ENCODE measurements at places on chromosomes 2 and 18. TPM values are rescaled to one million over a fixed set of nuclear protein-coding genes. Genes with fewer than 3 reads are reported as not detected.

GRCh38 chr2:165003443-165004130 is 48.3 kb upstream of the SLC38A11 start:
- no peak for DNase-seq

DNA sequence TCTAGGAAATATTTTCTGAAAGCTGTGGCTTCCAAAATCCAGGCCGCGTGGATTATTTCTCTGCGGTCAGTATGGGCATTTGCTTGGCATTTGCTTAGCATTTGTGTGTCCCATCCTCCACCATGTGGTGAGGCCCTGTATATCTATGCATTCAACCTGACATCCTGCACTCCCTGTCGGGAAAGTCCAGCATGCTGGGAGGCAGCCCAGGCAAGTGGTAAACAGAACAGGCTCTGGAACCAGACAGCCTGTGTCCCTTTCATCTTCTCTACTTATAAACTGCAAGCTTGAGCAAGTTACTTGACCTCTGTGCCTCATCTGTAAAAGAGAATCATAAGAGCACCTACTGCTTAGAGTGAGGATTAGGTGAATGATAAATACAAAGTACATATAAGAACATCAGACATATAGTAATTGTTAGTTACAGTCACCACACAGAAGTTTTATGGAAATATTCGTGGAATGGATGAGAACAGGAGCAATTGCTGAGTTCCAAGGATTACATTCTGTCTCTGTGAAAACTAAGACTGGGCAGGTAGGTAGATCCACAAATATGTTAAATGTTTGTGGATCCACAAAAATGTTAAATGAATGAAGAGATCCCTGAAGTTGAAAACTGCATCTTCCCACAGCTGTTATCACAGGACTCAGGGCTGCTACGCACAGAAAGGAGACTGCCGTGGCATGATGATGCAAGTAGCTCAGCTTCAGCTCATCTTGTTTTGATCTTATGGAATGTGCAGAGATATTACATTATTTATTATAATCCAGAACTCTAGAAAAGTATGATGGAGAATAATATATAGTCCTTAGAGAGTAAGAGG is 317.0 kb upstream of the MMADHC start:
- no peak for DNase-seq

DNA sequence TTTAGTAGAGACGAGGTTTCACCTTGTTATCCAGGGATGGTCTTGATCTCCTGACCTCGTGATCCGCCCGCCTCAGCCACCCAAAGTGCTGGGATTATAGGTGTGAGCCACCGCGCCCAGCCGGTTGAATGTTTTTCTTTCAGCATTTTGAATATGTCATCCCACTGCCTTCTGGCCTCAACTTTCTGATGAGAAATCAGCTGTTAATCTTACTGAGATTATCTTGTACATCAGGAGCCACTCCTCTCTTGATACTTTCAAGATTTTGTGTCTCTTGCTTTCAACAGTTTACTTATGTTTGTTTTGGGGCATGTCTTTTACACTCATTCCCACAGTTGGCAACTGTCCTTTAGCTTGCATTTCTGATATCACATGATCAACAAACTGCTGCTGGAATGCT is 46.3 kb downstream of the CCDC150 start:
- no peak for DNase-seq

DNA sequence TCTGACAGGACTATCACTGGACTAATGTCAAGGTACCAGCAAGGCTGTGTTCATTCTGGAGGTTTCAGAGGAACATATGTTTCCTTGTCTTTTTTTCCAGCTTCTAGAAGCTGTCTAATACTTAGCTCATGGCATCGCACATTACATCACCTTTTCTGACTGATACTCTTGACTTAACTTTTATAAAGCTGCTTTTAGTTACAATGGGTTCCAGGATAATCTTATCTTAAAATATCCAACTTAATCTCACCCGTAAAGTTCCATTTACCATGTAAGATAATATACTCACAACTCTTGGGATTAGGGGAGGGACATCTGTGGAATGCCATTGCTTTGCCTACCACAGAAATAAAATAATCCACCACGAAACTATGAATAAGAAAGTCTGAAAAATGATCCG is 394.2 kb downstream of the CDH19 start:
- no peak for DNase-seq

- DNase-seq: no peak
These were observed 44.5 kb upstream of the EGR4 start for GRCh38 chr2:73337828-73338227.

DNA sequence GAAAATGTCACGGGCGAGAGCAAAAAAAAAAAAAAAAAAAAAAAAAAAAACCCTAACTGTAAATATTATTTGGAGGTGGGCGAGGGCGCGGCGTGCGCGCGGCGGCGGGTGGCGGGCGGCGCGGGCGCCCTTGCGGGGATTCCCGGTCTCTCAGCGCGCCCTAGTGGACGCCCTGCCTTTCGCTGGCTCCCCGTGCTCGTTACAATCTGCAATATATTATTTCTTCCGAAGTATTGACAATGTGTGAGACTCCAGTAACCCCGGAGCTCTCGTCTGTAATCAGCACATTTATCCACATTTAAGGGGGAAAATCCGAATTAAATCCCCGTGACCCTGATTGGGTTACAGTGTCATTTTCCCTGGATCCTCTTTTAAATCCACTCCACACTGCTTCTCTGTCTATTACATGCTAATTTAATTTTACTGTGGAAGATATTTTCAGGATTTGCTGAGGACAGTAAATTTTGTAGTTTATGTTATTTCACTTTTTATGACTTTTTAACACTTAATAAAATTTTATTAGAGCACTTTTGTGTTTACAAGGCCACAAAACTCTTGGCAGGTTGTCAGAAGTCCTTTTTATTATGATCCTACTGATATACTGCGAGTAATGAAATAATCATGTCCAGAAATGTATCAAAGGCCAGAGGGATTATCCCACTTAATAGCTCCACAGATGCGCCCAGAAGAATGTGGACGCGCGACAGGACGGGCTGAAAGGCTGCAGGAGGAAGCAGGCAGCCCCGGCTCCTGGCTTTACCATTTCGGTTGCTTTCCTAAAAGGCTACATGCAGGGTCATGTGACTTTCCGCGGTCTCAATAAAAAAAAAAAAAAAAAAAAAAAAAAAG is 369.1 kb downstream of the MTX2 start:
- peak; percentile 78 for DNase-seq

DNA sequence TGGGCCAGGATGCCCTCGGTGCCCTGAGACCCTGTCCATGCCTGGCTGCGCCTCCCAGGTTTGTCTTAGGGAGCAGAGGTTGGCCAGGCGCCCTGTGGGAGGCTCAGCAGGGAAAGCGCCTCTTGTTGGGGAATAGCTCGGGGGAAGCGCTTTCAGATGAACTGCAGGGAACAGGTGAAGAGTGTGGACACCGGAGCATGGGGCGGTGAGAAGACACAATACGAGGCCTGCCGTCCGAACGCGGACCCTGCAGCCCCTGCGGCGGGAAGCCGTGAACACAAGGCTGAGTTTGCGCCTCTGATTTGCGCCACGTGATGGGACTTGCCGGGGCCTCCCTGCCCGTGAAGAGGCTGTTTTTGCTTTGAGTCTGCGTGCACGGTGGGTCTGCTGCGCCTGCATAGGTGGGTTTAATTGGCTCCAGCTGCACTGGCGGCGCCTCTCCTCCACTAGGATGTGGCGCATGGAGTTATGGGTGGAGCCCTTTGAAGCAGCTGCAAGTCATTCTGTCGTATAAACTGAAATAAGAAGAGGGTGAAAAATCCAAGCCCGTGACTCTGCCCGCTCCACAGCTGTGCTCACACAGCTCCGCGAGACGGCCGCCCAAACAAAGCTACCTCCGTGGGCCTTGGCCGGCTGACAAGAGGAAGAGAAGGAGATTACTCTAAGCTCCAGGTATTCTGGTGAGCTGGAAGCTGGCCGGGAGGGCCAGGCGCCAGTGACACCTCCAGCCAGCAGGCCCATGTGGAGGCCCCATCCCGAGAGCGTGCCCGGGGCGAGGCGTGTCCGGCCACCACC is 103.5 kb upstream of the CTDP1 start:
- DNase-seq: no peak

DNA sequence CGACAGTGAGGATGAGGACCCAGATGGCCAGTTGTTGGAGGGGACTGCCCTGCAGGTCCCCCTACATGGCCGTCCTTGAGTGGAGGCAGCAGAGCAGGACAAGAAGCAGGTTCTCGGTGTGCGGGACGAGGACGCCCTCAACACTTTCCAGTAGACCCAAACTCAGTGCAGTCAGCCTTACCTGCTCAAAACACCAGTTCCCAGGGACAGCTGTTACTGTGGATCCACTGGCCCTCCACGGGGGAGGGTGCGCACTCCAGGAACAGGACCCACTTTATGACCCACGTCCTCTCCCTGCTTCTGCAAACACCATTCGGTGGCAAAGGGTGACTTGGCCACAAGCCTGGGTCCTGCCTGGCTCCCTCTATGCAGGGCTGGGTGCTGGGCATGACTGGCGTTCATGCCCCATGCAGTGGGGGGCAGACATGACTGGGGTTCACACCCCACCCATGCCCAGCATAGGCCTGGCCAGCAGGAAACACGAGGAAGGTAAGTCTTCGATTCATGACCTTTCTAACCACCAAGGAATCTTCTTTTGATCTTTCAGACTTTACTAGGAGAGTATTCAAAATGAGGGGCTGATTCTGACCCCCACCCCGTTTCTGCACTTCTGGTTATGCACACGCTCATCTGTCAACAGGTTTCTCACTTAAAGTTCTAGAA is 233.7 kb downstream of the HDAC4 start:
- DNase-seq: no peak

DNA sequence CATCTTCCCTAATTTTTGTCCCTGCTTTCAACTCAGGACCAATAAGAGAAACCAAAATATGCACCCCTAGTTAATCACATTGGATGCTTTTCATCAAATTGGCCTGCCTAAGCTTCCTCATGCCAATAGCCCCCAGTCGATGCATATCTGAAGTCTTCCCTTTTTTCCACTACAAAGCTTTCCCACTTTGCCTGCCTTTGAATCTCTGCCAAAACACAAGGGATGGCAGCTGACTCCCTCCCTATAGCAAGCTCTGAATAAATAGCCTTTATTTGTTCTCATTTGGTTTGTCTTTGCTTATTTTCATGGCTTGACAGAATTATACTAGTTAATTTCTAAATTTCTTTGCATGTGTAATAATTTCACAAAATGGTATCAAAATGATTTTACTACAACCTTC is 621.2 kb downstream of the MBD2 start:
- DNase-seq: no peak

GRCh38 chr2:195575879-195576401 is 81.1 kb upstream of the SLC39A10 start:
- DNase-seq: peak; percentile 94

DNA sequence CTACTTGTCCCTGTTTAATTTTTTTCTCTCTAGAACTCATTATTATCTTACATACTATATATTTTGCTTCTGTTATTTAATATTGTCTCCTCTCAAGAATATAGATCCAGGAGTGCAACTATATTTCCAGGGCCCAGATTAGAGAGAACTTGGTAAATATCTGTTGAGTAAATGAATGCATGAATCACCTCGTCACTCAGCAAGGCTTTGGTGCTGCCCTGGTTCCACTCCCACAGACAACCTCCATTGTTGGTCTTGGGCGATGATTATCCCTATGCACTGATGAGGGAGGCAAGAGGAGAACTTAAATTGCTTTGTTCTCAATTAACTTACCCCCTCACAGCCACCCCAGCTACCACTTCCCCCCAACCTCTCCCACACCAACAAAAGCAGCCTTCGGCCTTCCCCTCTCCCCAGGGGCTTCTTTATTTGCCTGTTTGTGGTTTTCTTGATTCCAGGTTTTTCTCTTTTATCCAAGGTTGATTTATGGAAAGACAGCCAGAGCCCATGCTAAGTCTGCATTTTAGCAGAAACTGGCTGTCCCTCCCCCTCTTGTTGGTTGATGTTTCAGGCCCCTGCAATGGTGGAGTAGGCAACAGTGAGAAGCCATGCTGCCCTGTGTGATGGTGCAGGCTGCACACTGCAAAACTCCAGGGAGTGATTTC is 17.0 kb upstream of the DIPK1C start:
- DNase-seq: no peak

- DNase-seq: no peak
These were observed 11.2 kb downstream of the COPS8 start for GRCh38 chr2:237096911-237097310.

GRCh38 chr2:18837240-18837639 is 247.9 kb upstream of the NT5C1B start:
- no peak for DNase-seq

DNA sequence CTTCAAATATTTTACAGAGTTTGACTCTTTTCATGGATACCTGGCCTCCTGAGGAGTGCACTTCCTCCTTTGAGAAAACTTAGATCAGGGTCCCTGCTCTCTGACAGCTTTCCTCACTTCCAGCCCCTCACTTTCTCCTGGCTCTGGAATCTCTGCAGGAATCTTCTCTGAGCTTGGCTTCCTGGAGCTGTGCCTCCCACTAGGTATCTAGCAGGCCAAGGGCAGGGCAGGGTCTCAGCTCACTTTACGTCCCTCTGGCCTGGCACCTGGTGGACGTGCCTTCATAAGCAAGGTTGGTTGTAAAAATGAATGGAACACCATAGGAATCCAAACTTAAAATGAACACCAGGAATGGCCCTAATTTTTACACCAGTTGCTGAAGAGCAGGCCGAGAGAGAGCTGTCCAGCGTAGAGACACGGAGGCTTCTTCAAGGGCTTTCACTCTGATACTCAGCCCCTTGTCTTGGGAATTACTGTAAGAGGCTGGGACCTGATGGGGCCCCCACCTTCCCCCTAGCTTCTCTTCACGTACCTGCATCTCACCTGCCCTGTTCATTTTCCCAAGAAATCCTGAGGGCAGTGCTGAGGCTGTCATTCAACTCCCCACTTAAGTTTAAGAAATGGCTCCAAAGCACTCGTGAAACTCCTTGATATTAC is 426.9 kb upstream of the ID2 start:
- DNase-seq: no peak

GRCh38 chr2:20223407-20224163 is 1.3 kb downstream of the SDC1 start:
- peak; percentile 33 for DNase-seq

DNA sequence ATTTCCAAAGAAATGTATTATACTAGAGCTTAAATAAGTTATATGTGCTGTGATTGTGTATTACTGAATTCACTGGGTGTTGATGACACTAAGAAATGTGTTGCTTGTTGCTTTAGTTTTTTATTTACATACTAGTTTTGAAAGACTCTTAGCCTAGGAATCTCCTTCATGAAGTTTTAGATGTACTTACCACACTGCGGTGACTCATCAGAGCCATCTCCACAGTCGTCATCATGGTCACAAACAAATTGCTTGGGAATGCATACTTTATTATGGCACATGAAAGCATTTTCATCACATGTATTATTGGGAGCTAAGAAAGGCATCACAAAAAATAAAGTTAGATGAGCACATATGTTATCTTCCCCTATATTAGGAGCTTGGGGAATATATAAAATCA is 1624.2 kb downstream of the LRP1B start:
- DNase-seq: peak; percentile 73

- DNase-seq: no peak
These were observed 25.7 kb downstream of the DHX57 start for GRCh38 chr2:38850045-38850444.

- peak; percentile 72 for DNase-seq
These were observed 126.0 kb downstream of the OSBPL1A start for GRCh38 chr18:24271381-24272228.

GRCh38 chr2:134408386-134408785 is 154.5 kb downstream of the MGAT5 start:
- DNase-seq: peak; percentile 35

The UBE2F gene
- 37.5 TPM for total RNA-seq

The DUSP2 gene
- 16.7 TPM for total RNA-seq

The CCDC74A gene
- total RNA-seq: 6.5 TPM

The PLCD4 gene
- total RNA-seq: 11.7 TPM

The FTCDNL1 gene
- total RNA-seq: 0.52 TPM

The SOX11 gene
- not detected for total RNA-seq

The ARHGAP15 gene
- total RNA-seq: not detected

The UGT1A3 gene
- not detected for total RNA-seq

The DTNA gene
- total RNA-seq: 11.6 TPM

The CIDEA gene
- not detected for total RNA-seq

The MLPH gene
- total RNA-seq: 201 TPM

The CASP10 gene
- 1.3 TPM for total RNA-seq
